ENCODE measurements at places on chromosomes 2 and 18.

- no peak for DNase-seq
These were observed 530.4 kb upstream of the KLHL29 start for GRCh38 chr2:22854588-22854987.

GRCh38 chr18:67818432-67818831, 301.9 kb upstream of the DSEL start:
- DNase-seq: no peak

DNA sequence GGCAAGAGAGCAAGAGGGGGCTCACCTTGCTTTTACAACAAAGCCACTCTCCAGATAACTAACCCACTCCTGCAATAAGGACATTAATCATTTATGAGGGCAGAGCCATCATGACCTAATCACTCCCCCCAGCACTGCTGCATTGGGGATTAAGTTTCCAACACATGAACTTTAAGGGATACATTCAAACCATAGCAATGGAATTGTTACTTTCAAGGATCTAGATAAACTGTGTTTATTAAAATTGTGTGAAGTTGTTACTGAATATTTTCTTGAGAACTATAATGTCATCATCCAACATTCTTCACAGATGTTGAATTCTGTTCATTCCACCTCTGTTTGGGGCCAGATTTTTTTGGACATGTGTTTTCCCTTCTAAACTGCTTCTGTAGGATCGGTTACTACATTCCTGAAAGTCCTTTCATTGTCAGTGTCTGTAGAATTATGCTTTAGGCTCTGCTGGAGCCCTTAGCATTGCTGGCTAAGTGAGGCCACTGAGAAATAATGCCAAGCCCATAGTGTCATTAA, 50.4 kb downstream of the SPATS2L start:
- no peak for DNase-seq

- no peak for DNase-seq
These were observed 13.3 kb downstream of the EIF2AK3 start for GRCh38 chr2:88613921-88614320.

DNA sequence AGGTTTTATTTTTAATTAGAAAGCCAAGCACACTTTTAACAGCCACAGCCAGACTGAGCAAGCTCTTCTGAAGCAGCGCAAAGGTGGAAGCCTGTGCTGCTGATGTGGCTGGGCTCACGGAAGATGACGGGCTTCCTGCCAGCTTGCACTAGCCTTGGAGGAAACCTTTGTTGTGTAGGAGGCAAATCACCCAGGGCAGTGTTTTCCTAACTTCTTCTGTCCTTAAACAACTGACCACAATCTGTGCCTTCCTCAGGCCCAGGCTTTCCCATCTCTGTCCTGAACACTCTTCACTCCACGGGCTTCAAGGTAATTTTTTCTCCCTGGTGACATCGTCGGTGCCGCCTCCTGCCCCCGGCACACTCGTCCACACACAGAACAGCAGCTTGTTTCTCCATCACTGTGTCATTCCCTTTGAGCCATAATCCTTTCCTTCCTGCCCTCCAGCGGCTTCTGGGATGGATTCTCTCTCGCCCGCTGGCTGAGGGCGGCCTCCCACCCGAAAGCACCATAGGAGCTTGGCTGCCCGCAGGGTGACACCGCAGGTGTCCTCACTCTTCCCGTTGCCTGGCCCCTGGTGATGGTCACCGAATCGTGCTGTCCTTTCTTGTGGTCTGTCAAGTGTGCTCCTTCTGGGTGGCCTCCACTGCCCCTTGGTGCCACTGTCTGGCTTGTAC, 31.1 kb upstream of the INHBB start:
- no peak for DNase-seq

DNA sequence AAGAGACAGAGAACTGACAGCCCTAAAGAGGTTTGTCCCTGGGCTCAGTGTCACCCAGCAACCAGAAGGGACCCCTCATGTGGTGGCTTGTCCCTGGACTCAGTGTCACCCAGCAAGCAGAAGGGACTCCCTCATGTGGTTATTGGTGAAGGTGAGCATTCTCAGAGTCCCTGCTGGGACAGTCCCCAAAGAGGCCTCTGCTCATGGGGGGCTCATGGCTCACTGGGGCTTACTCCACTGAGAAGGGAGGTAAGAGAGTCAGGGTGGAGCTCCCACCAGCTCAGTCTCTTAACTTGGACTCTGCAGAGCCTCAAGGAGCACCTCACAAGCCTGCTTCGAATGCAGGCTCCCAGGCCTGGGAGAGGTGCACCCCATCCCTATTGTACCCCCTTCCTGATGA, 145.2 kb upstream of the COPS8 start:
- no peak for DNase-seq

DNA sequence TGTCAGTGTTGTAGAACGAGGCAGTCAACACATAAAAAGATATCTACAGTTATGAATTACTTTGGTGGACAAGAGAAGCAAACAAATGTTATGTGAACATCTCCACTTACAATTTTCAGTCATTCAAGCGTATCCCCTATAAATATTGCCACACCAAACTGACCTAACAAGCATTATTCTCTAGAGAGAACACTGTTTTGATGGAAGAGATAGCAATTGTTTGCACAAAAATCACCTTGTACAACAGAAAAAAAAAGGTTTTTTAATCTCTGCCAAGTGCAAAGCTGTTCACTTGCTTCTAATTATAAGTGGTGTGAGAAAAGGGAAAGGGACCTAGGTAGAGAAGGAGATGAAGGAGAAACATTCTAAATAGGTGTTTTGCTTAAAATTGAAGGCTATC, 33.8 kb downstream of the PID1 start:
- DNase-seq: no peak

DNA sequence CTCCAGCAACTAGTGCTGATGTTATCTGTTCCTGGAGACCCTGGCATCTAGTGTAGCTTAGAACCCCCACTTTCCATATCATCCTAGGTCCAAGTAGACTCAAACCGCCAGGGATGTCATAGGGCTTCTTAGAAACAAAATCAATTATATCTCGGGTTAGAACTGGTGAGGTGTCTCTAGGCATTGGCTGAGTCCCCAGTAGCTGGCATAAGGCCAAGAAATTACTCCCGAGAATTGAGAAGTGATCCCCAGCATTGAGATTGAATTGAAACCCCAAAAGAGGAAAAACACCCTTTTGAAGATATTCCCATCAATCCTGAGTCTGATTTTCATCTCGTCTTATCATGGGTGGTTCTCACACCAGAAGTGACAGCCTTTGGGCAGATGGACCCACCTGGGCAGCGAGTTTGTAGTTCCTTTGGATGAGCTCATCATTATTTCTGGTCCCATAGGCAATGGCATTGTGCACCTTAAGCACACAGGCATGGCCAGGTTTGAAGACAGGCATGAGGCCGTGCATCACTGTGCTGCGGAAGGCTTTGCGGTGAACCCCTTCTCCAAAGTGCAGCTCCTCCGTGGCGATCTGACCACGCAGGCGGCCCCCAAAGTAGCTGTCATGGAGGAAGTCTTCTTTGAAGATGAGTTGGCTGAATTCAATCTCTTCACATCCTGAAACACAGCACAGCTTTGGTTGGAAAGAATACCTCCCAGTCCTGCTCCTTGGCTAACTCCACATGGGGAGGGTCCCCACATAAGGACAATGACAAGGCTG, 112.2 kb downstream of the ALPK2 start:
- no peak for DNase-seq

DNA sequence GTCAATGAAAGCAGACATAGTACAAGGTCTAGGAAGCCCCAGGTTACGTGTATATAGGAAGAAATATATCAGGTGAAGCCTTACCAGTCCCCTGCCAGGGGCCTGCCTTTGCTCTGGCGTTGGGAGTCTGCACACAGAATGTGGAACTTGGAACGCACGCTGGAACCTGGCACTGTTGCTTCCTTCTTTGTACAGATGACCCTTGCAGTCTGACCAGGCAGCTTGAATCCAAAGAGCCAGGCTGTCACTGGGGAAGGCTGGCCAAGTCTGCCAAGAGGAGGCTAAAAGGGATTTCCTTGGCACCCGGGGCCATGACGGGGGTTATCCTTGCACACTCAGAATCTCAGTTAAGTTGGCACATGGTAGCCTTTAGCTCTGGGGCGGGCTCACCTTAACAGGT, 39.5 kb downstream of the TMEM247 start:
- no peak for DNase-seq

- DNase-seq: no peak
These were observed 550 bp downstream of the MYL12B start for GRCh38 chr18:3262234-3263131.

DNA sequence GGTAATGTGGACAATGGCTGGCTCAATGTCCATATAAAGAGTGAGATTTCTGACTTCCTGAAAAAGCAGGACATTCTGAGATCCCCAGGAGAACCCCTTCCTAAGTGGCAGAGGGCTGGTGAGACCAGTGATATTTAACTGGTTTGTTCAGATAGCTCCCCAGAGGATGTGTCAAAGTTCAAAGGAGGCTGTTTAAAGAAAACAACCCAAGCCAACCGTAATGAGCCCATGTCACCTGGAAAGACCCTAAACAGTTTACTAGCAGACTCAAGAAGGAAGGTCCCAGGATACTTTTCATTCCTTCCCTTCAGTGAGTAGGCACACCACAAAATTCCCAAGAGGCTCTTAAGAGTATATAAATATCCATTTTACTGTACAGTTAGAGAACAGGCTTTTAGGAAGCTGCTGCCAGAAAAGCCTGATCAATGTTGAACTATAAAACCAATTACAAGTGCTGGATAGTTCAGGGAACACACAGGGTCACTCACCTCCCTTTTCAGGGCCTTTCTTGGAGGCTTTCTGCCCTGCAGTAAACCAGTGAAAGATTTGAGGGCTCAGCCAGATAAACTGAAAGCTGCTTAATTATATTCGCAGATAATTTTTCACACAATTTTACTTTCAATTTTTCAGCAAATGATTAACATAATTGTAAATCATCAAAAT, 293.5 kb downstream of the ASXL3 start:
- DNase-seq: no peak

GRCh38 chr2:126907671-126908070, 9.0 kb downstream of the TEX51 start:
- peak; percentile 11 for DNase-seq

DNA sequence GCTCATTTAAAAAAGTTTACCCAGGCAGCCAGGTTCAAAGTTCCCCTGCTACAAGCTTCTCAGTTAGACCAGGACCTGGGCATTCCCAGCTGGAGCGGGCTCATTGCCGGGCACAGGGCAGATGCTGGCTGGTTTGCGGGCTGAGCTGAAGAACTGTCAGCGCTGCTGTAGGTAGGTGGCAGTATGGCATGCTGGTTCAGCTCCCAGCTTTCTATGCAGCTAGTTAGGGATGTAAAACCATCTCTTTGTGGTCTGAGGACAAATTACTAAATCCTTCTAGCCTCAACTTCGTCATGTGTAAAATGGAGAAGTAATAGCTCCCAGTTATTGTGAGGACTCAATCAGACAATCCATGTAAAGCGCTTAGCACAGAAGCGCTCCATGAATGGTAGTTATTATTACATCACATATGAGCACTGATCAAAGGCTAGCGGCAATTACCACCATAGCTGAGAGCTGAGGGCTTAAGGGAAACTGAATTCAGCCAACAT, 2.4 kb upstream of the LDLRAD4 start:
- peak; percentile 87 for DNase-seq

- DNase-seq: no peak
These were observed 849.0 kb downstream of the RNF144A start for GRCh38 chr2:7766088-7766722.

DNA sequence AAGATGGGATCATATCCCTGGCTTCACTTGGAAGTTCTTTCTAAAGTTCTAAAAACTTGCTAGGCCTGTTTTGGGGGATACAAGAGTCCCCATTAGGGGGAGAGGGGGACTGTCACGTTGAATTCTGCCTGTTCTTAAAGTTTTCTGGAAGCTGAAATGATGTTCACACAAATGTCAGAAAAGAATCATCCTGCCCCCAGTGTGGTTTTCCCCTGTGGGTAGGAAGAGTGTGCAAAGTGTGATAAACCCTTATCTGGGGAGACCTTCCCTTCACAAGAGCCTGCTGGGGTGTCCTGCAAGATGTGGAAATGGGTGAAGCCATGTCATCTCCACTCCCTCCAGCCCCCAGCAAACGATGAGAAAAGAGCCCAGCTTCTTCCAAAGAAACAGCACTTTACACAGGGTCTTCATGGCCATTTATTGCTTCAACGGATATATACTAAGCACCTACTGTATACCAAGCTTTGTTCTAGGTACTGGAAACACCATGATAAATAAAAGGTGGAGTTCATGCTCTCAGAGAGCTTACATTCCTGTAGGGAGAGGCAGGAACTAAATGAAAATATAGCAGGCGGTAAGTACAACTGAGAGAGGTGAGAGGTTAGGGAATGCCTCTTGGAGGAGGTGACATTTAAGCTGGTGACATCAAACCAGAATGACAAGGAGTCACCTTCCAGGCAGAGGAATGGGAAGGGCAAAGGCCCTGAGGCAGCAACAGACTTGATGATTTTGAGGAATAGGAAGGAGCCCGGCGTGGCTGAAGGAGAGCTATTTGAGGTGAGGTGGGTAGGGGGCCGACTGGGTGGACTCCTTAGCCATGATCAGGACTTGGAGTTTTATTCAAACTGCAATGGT, 1.6 kb downstream of the MFSD2B start:
- no peak for DNase-seq

GRCh38 chr2:113080134-113080533, 12.4 kb downstream of the IL1F10 start:
- no peak for DNase-seq

DNA sequence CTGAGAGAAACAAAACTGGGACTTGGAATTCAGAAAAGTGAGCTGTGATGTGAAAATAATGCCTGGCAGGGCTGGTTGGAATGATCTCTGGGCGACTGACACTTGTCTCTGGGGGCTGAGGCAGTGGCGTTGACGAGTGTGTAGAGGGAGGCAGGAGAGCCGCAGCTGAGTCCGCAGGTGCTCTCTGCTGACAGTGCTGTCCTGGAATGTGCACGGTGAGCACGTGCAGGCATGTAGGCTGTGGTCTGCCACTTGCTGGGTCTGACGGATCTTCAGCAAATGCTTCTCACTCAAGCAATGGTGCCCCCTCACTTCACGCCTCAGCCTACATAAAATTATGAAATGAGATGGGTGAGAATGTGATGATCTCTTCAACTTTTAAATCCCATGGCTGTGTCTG, 38.5 kb upstream of the ATP9B start:
- DNase-seq: no peak

DNA sequence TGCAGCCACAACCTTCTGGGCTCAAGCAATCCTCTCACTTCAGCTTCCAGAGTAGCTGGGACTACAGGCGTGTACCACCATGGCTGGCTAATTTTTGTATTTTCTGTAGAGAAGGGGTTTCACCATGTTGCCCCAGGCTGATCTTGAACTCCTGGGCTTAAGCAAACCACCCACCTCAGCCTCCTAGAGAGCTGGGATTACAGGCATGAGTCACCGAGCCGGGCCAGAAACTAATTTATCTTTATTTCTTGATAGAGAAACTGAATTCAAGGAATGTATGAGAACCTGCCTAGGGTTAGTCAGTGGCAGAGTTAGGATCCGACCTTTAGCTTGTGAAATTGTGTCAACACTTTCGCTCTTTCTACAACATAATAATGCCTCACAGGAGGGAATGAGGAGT, 19.3 kb upstream of the ITGAV start:
- DNase-seq: no peak

All from tibial artery (tissue), 4 donors.